8988T (cell line): ENCODE measurements at places on chromosomes 3 and 15.
A peak's percentile ranks its signal among the peaks of the same experiment; 100 is the strongest.

- no peak for DNase-seq
Observed at GRCh38 chr15:95295363-95295762, 1035.1 kb upstream of the NR2F2 start.

- no peak for DNase-seq
Observed at GRCh38 chr15:71252044-71252739, 136.9 kb downstream of the THSD4 start.

DNA sequence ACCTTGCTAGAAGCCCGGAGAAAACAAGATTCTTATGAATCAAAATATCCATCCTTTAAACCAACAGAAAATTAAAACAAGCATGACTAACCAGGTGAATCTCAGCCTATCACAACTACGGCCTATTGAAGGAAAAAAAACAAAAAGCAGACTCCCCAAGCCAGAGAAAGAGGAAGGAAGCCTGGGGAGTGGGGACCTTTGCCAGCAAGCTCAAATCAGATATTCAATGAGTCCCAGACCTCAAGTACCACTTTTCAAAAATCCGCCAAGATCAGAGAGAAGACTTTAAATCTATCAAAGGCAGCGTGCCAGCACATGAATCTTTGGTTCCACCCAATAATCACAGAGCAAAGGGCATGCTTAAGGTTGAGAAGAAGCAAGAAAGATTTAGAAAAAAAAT, 253.8 kb downstream of the NTRK3 start:
- DNase-seq = no peak

- peak; percentile 74 for DNase-seq
Observed at GRCh38 chr15:75639709-75640482, at the start of gene IMP3. IMP3 (minus strand) TSS chr15:75640224; CDS start chr15:75640168, 56 bp downstream.

GRCh38 chr15:100328796-100329195, 13.0 kb downstream of the ADAMTS17 start:
- no peak for DNase-seq

DNA sequence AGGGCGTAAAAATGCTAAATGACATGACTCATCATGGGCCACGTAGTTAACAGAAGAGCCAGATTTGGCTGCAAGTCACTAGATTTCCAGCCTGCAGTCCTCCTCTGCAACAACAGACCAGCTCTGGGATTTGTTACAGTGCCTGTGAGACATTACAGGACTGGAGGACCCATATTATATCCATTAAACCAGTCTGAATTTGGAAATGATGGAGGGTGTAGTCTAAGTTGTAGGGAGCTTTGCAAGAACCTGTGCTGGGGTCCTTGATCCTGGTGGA, 10.8 kb downstream of the ZNF774 start:
- DNase-seq = no peak

DNA sequence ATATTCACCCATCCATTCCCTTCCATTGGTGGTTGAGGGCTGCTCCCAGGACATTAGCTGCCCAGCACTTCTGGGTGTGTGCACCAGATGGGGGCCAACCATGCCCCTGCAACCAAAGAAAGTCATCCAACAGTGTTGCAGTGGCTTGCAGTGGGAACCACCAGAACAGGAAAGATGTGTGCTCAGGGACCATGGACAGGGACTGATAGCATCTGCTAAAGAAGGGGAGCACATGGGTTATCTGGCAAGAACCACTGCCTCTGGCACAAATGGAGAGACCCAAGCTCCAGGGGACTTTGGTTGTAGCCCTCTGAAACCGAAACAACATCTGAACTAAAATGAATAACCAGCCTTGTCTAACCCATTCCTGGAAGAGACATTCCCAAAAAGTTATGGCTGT, 8.1 kb downstream of the DCLK3 start:
- DNase-seq = no peak

- DNase-seq = no peak
Observed at GRCh38 chr3:31469385-31469784, 63.3 kb upstream of the STT3B start.

DNA sequence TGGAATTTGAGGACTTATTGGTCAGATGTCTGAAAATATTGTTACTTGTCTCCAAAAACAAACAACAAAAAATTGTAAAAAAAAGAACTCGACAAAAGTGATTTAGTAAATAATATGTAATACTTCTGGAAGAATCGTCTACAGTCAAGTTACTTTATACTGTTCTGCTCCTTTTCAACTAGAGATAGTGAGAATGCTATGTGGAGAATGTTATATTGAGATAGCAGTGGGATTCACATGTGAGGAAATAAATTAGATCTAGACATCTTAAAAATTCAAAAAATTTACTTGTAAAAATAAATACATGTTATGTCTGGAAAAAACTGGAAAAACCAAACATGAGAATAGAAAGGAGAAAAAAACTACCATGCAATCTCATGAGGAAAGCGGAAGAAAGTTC, 64.9 kb downstream of the SGO1 start:
- no peak for DNase-seq

- no peak for DNase-seq
Observed at GRCh38 chr3:150261958-150262357, 146.1 kb upstream of the TSC22D2 start.

- no peak for DNase-seq
Observed at GRCh38 chr15:35055416-35056105, 29.5 kb downstream of the NANOGP8 start.

- no peak for DNase-seq
Observed at GRCh38 chr3:14497321-14497720, 42.8 kb downstream of the GRIP2 start.

DNA sequence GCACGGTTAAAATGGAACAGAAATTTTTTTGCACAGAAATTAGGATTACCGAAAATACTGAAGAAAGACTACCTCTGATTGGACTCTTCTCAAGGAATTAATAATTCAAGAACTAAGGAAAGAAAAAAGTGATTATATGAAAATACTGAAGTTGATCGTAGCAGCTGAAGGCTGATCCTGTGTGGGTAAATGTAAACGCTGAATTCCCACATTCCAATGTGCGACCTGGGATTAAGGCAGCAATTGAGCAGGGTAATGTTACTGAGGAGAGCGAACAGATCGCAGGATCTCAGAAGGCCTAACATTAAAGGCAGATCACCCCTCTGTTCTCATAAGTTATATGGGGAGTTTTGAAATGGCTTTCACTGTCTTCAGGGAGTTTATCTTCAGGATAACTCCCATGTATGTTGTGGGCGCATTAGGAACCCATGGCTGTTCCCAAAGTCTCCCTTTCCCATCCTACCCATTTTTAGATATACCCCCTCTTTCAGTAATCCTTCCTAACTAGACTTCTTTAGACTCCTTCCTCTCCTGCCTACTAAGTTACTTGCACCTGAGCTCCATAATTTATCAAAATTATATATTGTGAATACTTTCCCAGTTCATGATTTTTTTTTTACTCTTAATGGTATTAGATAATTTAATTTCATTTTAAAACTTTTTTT, 1.0 kb upstream of the UBL7 start:
- DNase-seq = no peak

DNA sequence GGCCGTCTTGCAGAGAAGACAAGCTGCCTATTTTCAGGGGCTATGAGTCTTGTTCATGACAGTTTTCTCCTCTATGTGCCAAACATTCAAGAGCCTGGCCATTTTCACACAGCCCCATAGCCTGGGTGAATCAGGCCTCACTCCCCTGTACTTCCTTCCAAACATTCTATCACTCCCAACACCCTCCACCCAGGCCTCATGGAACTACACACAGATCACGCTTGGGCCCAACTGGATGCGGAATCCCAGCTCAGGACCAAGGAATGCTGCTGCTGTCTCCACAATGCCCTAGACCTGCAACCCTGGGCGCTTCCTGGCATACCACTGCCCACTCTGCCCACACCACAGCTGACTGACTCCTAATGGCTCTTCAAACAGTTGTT, 39.4 kb upstream of the PCSK6 start:
- no peak for DNase-seq

- DNase-seq = no peak
Observed at GRCh38 chr3:54873059-54874010, 54.5 kb downstream of the LRTM1 start.

- no peak for DNase-seq
Observed at GRCh38 chr15:67358812-67359211, 104.2 kb downstream of the IQCH start.

DNA sequence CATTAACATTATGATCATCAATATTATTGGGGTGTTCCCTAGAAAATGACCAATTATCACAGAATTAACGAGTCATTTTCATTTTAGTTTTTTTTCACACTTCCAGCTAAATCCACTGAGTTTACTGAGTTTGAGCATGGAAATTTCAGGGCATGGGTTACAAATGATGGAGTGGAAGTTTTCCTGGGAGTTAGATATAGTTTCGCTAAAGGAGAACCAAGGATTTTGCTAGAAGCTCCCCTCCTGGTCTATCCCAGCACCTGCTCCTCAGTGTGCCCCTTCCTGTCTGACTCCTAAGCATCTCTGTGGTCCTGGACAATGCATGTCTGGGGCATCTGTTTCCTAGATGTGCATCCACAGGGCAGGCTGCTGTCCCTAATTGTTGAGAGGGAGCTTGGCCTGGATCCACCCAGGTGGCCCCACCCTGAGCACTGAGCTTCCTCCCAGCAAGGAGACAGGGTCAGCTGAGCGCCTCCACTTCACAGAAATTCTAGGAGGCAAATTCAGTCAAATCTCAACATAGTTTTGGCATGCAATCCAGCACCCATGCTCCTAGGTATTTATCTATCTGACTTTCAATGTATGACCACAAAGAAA, 102.3 kb upstream of the GOLGA6L6 start:
- no peak for DNase-seq

DNA sequence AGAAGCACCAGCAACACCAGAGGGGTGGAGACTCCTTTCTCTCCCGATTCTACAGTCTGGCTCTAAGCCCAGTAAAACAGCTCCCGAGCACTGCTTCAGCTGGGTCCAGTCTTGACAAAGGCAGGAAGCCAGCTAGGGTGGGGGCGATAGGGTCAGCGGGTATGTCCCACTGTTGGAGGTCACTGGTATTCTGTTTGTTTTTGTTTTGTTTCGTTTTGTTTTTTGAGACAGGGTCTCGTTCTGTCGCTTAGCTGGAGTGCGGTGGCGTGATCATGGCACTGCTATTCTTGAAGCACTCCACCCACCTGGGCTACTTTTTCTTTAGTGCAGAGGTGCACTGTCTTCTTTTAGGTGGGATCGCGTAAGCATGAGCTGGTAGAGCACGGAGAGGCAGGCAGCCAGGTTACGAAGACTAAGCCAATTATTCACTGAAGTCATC, 16.3 kb downstream of the GCSAM start:
- no peak for DNase-seq

DNA sequence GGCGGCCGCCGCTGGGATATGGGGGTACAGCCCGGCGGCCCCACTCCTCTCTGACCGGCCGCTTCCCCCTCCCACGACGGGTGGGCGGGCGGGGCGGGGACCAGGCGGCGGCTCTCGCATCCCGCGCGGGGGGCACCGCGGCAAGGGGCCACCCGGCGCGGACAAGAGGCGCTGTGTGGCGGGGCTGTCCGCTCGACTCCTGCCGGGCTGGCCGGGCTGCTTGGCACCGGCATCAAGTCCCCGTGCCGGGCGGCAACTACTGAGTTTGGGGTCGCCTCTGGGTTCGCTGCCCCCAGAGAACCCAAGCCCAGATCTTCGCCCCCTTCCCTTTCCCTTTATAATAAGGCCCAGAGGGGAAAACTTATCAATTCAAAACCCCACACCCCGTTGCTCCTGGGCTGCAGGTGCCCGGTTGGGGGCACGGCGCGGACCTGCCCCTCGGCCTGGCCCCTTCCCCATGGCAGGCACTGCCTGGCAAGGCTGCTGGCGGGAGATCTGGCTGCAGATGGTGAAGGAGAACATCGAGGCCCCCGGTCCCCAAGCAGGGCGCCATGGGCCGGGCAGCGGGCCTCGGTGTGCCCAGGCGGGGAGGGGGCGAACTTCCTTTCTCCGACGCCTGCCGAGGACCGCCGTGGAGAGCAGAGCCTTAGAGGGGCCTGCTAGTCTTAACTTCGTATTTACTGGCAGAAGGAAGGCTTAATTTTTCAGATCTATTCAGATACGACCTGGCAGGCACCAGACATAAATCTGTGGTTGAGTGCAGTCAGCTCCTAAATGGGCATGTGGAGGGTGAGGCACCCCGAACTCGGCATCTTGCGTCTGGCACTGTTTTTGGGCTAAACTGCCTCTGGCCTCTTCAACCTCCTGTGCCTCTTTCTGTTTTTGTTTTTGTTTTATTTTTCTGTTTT, 911 bp downstream of the APBA2 start:
- no peak for DNase-seq

- DNase-seq = no peak
Observed at GRCh38 chr3:54604495-54604894, 323.4 kb downstream of the LRTM1 start.

- DNase-seq = no peak
Observed at GRCh38 chr3:20125897-20126296, 60.1 kb downstream of the SGO1 start.

GRCh38 chr15:66842710-66843441, 140.8 kb downstream of the SMAD6 start:
- DNase-seq = peak; percentile 50

- no peak for DNase-seq
Observed at GRCh38 chr3:17544632-17545031, 197.8 kb downstream of the TBC1D5 start.

DNA sequence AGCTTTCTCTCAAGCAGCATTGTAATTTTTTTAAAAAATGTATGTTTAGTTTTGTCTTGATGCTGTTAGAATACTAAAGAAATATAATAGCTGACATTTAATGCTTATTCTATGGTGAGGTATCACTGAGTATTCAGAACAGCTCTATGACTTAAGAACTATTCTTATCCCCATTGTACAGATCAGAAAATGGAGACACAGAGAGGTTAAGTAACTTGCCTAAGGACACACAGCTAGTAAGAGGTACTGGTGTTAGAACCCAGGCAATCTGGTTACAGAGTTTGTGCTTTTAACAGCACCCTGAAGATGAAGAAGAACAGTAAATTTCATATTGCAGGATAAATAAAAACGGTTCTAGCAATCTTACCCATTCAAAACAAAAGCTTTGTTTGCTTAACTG, 15.5 kb downstream of the PLA2G4D start:
- no peak for DNase-seq

GRCh38 chr15:56839099-56839498, 79.3 kb upstream of the TCF12 start:
- no peak for DNase-seq

GRCh38 chr3:39657075-39657474, 152.3 kb upstream of the MYRIP start:
- no peak for DNase-seq

DNA sequence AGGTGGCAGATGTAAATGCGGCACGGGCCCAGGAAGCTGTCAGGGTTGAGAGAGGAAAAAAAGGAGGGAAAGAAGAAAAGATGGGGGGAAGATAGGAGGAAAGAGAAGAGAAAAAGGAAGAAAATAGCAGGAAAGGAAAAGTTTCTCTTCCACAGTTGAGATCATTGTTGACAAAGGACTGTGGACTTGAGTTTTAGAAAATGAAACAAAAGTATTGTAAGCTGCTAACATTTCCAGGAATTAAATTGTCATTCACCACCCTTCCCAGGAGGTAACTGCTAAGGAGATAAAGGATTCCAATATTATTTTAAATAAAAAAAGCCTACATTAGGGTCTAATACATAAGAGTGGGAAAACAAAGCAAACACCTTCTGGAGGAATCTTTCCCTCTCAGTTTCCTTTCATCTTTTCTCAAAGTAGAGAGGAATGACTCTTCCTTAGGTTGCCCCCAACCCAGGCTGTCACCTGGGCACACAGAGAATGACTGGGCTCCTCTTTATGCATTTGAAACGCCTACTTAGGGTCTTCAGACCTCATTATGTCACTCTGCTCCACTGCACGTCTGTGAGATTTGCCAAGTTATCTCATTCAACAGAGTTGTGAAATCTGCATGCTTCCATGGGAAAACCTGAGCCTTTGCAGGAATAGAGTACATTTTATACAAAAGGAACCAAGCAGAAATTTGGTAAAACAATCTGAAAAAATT, 194.0 kb downstream of the TNIK start:
- DNase-seq = no peak

- DNase-seq = no peak
Observed at GRCh38 chr3:143529018-143529478, 319.2 kb downstream of the SLC9A9 start.
